ENCODE measurements at places on chromosomes 5 and 9.

DNA sequence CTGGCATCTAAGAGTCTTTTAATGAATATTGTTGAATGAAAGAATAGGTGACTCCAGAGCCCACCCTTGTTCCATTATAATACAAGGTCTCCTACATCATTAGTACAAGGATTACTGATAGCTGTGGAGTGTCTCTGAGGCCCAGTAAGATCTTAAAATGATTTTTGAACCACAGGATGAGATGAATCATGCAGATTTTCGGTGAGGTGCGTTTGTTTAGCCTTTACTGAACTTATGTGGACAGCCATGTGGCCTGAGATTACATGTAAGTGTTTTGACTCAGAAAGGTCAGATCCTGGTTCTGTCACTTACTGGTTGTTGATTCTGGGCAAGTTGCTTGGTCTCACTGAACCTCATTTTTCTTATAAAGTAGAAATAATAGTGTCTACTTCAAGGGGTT is 21.6 kb downstream of the NFX1 start:
- DNase-seq: no peak

DNA sequence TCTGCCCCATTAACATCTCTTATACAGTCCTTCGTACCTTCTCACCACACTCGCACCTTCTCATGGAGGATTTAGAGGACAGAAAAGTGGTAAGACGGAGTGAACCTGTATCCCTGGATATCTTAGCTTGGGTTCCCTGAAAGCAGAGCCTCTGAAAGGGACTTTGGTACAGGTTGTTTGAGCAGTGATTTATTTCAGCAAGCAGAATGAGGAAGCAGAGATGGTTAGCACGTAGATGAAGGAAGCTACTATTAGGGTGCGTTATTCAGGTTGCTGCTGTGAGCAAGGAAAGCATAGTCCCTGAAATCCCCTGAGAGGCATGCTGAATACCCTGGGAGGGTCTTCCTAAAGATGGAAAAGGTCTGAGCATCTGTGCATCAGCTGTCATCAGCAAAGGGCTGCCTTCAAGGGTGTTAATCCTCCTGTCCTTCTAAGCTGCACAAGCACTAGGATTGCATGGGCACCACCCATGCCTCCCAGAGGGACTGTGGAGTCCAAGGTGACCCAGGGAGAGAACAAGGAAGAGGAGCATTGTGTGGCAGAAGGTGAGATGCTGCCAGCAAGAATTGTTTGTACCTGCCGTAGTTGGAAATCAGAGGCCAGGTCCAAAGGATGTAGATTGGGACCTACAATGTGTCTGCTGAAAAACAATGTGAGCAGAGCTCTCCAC is 273.7 kb downstream of the RASEF start:
- DNase-seq: no peak

GRCh38 chr9:133115604-133116345 is 5.3 kb downstream of the RALGDS start:
- DNase-seq: peak; percentile 85

GRCh38 chr9:81225596-81225995 is 463.8 kb downstream of the TLE1 start:
- DNase-seq: no peak

GRCh38 chr5:155150012-155150411 is 136.5 kb downstream of the KIF4B start:
- no peak for DNase-seq

DNA sequence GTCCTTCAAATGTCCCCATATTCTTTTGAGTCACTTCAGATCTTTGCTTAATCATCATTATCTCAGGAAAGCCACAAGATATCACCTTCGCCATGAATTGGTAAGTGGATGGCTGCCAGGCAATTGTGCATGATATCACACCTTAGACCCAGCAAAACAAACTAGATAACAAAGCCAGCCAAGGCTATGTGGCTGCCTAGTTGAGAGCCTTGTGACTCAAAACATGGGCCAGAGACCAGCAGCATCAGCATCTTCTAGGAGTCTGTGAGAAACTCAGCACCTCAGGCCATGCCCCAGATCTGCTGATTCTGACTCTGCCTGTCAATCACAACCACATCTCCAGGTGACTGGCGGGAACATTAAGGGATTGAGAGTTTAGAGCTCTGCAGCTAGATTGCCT is 82.8 kb downstream of the SLIT3 start:
- DNase-seq: no peak

DNA sequence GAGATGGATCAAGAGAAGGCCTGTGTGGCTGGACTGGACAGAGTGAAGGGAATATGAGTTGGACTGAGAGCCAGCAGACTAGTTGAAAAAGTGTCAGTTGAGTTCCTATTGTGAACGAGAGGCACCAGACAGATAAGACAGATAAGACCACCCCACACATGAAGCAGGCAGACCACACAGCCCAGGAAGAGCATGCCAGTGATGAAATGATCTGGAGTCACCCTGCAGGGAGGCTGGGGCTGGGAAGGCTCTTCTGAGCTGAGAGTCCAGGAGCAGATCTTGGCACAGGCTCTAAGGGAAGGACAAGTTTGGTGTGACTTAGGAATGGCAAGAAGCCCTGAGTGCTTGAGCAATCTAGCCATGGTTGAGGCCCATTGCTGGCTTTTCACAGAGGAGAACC is 10.6 kb upstream of the SLC25A48 start:
- no peak for DNase-seq

GRCh38 chr5:114097570-114097969 is 264.3 kb upstream of the KCNN2 start:
- DNase-seq: no peak

DNA sequence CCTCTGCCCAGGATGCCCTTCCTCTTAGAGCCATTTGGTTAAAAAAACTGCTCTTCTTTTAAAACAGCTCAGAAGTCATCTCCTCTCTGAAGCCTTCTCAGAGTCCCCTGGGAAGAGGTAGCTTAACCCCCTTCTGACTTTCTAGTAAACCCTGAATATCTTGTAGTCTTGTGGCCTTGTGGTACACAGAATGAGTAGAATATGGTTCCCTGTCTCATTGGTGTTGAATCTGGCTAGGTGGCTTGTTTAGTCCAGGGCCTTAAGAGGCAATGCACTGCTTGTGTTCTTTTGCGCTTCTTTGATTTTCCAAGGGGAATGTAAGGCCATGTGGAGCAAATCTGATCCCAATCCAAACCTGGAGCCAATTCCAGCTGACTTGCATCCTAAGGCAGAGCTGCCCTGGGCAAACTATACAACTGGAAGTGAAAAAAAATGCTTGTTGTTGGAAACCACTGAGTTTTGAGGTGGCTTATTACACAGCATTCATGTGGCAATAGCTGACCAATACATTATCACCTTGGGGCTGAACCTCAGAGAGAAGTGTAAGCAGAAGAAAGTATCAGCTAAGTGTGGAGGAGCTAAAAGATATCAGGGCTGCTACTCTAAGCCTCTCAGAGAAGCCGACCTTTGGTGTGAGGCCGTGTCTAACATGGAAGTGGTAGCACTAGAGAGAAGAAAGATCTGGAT is 31.0 kb downstream of the ALG2 start:
- DNase-seq: no peak

DNA sequence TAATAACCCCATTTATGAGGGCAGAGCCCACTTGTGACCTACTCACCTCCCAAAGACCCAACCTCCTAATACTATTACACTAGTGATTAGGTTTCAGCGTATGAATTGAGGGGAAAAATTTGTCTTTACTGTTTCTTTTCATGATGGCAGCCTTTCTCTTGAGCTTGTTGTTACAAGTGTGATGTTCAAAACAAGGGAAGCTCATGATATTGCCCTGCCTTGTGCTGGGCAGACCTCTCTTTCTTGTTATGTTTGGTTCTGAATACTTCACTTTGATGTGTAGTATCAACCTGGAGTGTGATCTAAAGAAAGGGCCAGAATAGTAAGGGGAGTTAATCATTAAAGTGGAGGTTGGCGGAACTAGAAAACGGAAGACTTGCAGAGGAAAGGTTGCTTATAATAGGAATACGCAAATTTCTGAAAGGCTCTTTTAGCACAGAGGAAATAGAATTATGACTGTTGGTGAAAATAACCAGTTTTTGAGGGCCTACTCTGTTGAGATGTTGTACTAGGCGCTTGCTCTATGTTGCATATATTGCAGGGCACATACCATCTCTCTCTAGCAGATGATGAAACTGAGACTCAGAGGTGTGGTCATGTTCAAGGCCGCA is 68.2 kb downstream of the MELK start:
- DNase-seq: no peak

- no peak for DNase-seq
Observed at GRCh38 chr5:79613549-79613948, 1.3 kb downstream of the TENT2 start.

DNA sequence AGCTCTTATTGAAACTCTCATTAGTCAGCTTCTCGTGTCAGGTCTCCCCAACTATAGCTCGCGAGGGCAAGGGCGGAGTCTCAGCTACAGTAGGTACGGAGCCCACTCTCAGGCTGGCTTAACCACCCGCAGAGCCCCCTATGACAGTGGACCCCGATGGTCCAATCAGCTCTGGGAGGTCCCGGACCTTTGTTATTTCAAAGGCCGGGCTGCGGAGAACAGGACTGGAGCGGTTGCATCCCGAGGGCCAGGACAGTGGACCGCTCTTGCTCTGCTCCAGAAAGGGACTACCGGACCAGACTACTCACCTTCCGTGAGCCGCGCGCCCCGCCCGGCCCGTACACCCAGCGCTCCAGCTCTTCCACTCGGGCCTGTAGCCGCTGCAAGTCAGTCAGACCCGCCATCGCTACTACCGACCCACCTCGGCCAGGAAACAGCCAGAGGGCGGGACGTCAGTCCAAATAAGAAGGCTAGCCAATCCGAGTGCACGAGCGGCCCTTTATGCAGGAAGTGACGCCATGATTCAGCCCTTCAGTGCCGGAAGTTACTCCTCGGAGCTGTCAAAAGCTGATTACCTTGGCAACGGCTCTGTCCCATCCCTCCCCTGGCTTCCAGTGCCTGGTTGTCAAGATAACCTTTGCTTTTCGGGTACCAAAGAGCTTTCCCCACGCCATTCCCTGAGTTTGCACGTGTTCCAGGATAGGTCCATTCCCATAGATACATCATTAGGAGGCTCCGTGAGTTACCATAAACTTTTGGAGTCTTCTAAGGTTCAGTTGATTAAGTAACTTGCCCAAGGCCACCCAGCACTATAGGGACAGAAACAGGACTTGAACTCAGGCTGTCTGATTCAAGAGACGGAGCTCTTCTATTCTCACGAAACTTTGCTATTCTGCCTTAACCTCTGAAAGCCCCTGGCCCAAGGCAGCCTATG is at the start of gene DCTN3:
TSS of gene DCTN3 (minus strand) at position 435 of the 934 bp plus-strand sequence. CDS start at position 404, 31 bp downstream.
- peak; percentile 94 for DNase-seq

DNA sequence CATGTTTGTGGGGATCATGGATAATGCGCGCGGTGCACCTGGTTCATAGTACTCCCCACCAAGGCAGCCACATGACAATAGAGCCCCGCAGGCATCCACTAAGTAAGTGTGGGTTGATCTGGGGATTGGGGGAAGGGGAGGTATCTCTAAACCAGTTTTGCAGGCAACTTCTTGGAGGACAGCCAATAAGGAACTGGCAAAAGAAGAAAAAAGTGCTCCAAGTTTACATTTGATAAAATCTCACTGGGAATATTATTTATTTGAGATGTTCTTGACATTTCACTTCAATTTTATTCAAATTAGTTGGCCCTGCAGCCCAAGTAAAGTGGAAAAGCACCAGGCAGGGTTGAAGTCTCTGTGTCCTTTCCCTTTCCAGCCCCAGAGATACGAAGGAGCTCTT is 8.5 kb downstream of the FBP1 start:
- DNase-seq: no peak

GRCh38 chr5:83721953-83722901 is 1.6 kb upstream of the HAPLN1 start:
- DNase-seq: peak; percentile 41

All from stimulated activated CD4-positive, alpha-beta T cell treated with anti-CD3 and anti-CD28 coated beads, Interleukin-15, amount 100 ng/mL, for 24 hours (primary cell).